ENCODE measurements at places on chromosomes 1 and 21.

- DNase-seq: no peak
Measured at GRCh38 chr1:232969799-232970198, 19.4 kb downstream of the NTPCR start.

- no peak for DNase-seq
Measured at GRCh38 chr1:243487036-243487648, 231.3 kb downstream of the SDCCAG8 start.

GRCh38 chr21:45745256-45745655, 101.7 kb downstream of the PCBP3 start:
- no peak for DNase-seq

- no peak for DNase-seq
Measured at GRCh38 chr1:109882288-109883245, 28.1 kb upstream of the CSF1 start.

DNA sequence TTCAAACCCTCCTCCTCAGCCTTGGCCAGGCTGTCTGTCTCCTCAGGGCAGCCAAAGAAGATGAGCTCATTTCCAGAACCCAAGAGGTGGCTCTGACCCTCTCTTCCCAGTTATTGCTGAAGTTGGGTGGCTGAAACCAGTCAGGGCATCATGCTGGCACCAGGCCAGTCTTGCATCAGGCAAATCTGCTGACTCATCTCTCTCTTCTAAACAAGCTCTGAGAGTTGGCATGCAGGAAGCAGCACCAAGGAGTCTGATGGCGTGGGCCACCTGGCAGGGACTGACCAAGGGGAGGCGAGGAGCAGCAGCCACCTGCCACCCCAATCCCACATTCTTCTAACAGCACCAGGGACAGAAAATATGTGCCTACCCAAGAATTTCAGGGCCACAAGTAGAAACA, 104.8 kb upstream of the ATP1A1 start:
- no peak for DNase-seq

DNA sequence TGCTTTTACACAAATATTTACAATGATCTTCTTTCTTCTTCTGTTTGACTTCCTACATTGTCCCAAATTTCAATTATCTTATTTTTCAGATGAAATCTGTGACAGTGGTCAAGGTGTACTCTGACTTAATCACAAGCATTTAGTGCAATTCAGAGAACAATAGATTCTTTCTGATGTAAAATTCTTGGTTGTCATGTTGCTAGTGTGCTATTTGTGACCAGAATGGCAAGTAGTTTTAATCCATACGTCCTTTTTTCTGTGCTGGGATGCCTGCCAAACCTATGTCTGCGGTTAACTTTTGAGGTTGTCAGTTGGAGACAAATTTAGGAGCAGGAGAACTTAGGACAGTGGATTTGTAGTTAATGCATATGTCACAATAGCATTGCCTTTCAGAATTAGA, 31.0 kb downstream of the NCAM2 start:
- DNase-seq: no peak
